ENCODE measurements at places on chromosomes 4 and X.

- H3K27ac ChIP-seq = no peak overlapping the region
- no peak overlapping the region for H3K4me3 ChIP-seq
- H3K4me1 ChIP-seq = no peaks in the 10 kb centered on the region
- no peaks in the 10 kb centered on the region for H3K36me3 ChIP-seq
- DNase-seq = no peak
These were observed 50.1 kb downstream of the RASGEF1B start for GRCh38 chr4:81421346-81422218.

- no peak overlapping the region for H3K4me3 ChIP-seq
- no peaks in the 10 kb centered on the region for H3K36me3 ChIP-seq
- no peaks in the 10 kb centered on the region for H3K4me1 ChIP-seq
- no peaks in the 10 kb centered on the region for H3K27me3 ChIP-seq
These were observed 1521.3 kb upstream of the AGA start for GRCh38 chr4:178963446-178964045.

DNA sequence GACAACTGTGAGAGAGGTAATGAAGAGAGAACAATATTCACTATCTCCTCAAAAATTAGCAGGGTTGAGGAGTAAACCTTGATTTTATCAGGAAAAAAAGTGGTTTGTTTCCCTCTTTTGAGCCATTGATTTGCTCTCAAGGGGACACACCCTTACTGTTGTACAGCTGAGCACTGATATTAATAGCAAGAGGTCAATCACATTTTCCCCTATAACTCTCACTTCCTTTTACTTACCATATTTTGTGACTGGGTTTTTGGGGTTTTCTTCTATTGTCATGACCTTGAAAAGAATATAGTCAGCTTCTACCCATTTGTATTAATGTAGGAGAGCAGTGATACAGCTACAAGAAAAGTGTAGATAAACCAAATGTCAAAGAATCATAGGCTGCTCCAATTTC is 70.2 kb upstream of the LONRF3 start:
- DNase-seq = no peak
- no peaks in the 10 kb centered on the region for H3K36me3 ChIP-seq
- H3K27me3 ChIP-seq = no peaks in the 10 kb centered on the region
- H3K4me3 ChIP-seq = no peak overlapping the region
- no peak overlapping the region for H3K27ac ChIP-seq

- no peak overlapping the region for H3K27ac ChIP-seq
- no peaks in the 10 kb centered on the region for H3K4me1 ChIP-seq
- H3K4me3 ChIP-seq = no peak overlapping the region
- no peaks in the 10 kb centered on the region for H3K36me3 ChIP-seq
These were observed 60.6 kb upstream of the VCX3B start for GRCh38 chrX:8403988-8404387.

- no peak overlapping the region for H3K27ac ChIP-seq
- H3K4me3 ChIP-seq = no peak overlapping the region
- H3K36me3 ChIP-seq = no peaks in the 10 kb centered on the region
- H3K27me3 ChIP-seq = no peaks in the 10 kb centered on the region
- H3K4me1 ChIP-seq = no peaks in the 10 kb centered on the region
- DNase-seq = no peak
These were observed 49.7 kb downstream of the TMPRSS11F start for GRCh38 chr4:68079928-68080327.

DNA sequence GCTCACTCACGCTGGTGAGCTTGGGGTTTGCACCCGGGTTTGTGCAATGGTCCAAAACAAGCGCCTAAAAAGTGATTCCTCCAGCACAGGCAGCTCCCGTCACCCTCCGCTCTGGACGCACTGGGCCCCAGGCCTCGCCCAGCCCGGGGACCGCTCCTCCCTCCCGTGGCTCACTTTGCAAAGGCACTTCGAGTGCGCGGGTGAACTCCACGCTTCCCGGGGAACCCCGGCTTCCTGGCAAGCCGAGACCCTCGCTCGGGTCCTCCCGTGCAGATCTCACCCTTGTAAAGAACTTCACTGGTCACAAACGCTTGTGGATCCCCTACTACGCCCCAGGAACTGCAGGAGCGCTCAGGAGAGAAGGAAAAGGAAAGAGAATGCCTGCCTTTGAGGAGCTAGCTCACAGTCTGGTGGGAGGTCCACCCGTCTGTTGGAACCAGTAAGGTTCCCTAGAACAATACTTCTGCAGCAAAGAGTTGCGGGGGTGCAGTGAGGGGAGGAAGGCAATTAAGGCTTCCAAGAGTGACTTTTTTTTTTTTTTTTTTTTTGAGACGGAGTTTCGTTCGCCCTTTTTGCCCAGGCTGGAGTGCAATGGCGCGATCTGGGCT is at the start of gene CTPS2:
TSS of gene CTPS2 (minus strand) at position 122 of the 608 bp plus-strand sequence. CDS start 9,767 bp downstream, outside the sequence.
- H3K27ac ChIP-seq = peak within 1 kb of the TSS; percentile 83
- no peaks in the 10 kb centered on the region for H3K4me1 ChIP-seq
- H3K4me3 ChIP-seq = peak within 1 kb of the TSS; percentile 52

- no peak overlapping the region for H3K4me3 ChIP-seq
- H3K27ac ChIP-seq = no peak overlapping the region
- no peaks in the 10 kb centered on the region for H3K36me3 ChIP-seq
- no peak for DNase-seq
These were observed 3.1 kb downstream of the ZGRF1 start for GRCh38 chr4:112633477-112634235.

DNA sequence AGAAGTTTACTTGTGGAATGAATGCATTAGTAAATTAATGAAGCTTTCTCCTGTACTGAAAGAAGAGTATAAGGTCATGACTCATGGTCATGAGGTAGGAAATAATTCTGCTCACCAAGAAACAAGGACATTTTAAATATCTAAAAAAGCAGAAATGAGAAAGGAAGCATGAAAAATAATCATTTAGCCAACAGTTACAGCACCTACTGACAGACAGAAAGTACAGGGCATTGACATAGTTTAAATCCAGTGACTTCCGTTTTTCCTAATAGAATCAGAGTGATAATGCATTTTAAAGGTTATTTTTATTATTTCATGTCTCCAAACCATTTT is 30.5 kb upstream of the ACSL1 start:
- no peaks in the 10 kb centered on the region for H3K36me3 ChIP-seq
- H3K4me3 ChIP-seq = no peak overlapping the region
- no peaks in the 10 kb centered on the region for H3K27me3 ChIP-seq
- DNase-seq = no peak

DNA sequence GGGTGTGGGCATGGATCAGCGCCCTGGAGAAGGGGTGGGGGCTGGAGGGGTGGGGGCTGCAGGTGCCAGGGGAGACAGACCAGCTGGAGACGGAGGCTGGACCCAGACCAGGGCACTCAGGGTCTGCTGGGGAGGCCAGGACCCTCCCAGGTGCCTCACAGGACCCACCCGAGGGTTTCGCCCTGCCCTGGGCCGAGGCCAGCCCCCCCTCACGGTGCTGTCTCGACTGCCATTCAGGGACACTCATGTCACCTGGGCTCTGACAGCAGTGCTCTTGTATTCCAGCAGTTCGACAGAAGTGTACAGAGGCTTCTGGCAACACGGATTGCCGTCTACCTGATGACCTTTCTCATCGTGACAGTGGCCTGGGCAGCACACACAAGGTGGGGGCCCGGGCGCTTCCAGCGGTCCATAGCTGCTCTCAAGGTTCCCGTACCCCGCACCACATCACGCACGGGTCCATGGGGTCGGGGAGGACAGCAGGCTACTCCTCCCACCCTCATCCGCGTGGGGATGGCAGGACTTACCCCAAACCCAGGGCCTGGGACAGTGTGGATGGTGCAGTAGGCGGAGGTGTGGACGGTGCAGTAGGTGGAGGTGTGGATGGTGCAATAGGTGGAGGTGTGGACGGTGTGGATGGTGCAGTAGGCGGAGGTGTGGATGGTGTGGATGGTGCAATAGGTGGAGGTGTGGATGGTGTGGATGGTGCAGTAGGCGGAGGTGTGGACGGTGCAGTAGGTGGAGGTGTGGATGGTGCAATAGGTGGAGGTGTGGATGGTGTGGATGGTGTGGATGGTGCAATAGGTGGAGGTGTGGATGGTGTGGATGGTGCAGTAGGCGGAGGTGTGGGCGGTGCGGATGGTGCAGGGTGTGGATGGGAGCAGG is 18.1 kb downstream of the TMEM175 start:
- no peaks in the 10 kb centered on the region for H3K27me3 ChIP-seq
- no peak overlapping the region for H3K27ac ChIP-seq
- no peak overlapping the region for H3K4me3 ChIP-seq
- no peaks in the 10 kb centered on the region for H3K4me1 ChIP-seq
- no peak for DNase-seq

DNA sequence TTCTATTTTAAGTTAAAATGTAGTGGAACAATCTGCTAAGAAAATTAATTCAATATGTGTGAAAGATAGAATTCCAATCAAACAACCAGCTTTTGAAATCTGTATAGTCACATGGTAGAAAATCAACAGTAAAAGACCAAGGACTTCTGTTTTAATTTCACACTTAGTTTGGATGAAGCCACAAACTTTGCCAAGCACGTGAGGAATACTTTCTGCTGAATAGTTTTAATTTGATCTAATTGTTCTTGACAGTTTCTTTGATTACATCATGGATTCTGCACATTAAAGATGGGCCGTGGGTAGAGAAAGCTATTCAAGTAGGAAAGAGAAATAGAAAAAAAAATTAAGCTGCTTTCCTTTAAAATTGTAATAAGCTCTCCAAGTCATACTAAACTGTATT is 137.9 kb upstream of the FAM241A start:
- H3K4me1 ChIP-seq = no peaks in the 10 kb centered on the region
- no peaks in the 10 kb centered on the region for H3K36me3 ChIP-seq
- DNase-seq = no peak
- no peak overlapping the region for H3K4me3 ChIP-seq
- no peak overlapping the region for H3K27ac ChIP-seq
- no peaks in the 10 kb centered on the region for H3K27me3 ChIP-seq
